ENCODE measurements at places on chromosomes 11 and 22. TPM values are rescaled to one million over a fixed set of nuclear protein-coding genes. Genes with fewer than 3 reads are reported as not detected.

NPAT gene
- 11.0 TPM for total RNA-seq

ANAPC15 gene
- total RNA-seq, result 14.0 TPM

TPBGL gene
- under 0.01 TPM for total RNA-seq

CELSR1 gene
- 2.0 TPM for total RNA-seq

TBX10 gene
- not detected for total RNA-seq

VEGFB gene
- total RNA-seq, result 54.3 TPM

MRPL49 gene
- total RNA-seq, result 55.2 TPM

SLC6A5 gene
- total RNA-seq, result not detected

OR52E8 gene
- total RNA-seq, result not detected

KREMEN1 gene
- total RNA-seq, result 6.5 TPM

DRG1 gene
- 52.5 TPM for total RNA-seq

ARHGAP32 gene
- total RNA-seq, result 11.7 TPM

SCO2 gene
- 1.2 TPM for total RNA-seq

HBB gene
- not detected for total RNA-seq

MAFF gene
- total RNA-seq, result 42.3 TPM

DESI1 gene
- 20.8 TPM for total RNA-seq

GLYATL1 gene
- total RNA-seq, result 0.13 TPM

FOLH1 gene
- total RNA-seq, result not detected

OR5D18 gene
- total RNA-seq, result not detected

OR10A2 gene
- not detected for total RNA-seq

TSSK2 gene
- not detected for total RNA-seq

RFPL1 gene
- total RNA-seq, result not detected

YWHAH gene
- 87.7 TPM for total RNA-seq

VSIG10L2 gene
- not detected for total RNA-seq

LRRC10B gene
- 0.20 TPM for total RNA-seq

LRRC56 gene
- total RNA-seq, result 0.52 TPM

GPR83 gene
- total RNA-seq, result not detected

STIM1 gene
- total RNA-seq, result 48.1 TPM

SCUBE1 gene
- total RNA-seq, result not detected

OR6T1 gene
- total RNA-seq, result not detected

ART1 gene
- total RNA-seq, result not detected

APOL3 gene
- 27.1 TPM for total RNA-seq

GSTT4 gene
- total RNA-seq, result 0.07 TPM

MSANTD2 gene
- 7.8 TPM for total RNA-seq

PRAME gene
- total RNA-seq, result not detected

HORMAD2 gene
- not detected for total RNA-seq

F2 gene
- total RNA-seq, result not detected

ART5 gene
- not detected for total RNA-seq

TTLL1 gene
- total RNA-seq, result 16.2 TPM

DRAP1 gene
- total RNA-seq, result 126 TPM

SLC22A9 gene
- not detected for total RNA-seq

CALCA gene
- total RNA-seq, result not detected

TMEM41B gene
- total RNA-seq, result 79.4 TPM

CARD10 gene
- 3.4 TPM for total RNA-seq

WBP2NL gene
- total RNA-seq, result 0.73 TPM

OR8D4 gene
- not detected for total RNA-seq

CBLIF gene
- total RNA-seq, result not detected

CD81 gene
- 818 TPM for total RNA-seq

TRIM49D1 gene
- not detected for total RNA-seq

NECTIN1 gene
- total RNA-seq, result 4.5 TPM

KRTAP5-2 gene
- total RNA-seq, result not detected

ZC3H12C gene
- 9.6 TPM for total RNA-seq

ADAMTS8 gene
- total RNA-seq, result 0.07 TPM

KIF18A gene
- total RNA-seq, result 6.8 TPM

GAS2 gene
- total RNA-seq, result 1.2 TPM

DCHS1 gene
- 6.6 TPM for total RNA-seq

TRIM22 gene
- total RNA-seq, result 111 TPM
